Stimulated activated naive CD8-positive, alpha-beta T cell treated with anti-CD3 and anti-CD28 coated beads, Interleukin-15, amount 100 ng/mL, for 72 hours (primary cell): ENCODE measurements at places on chromosomes 16 and 17.

GRCh38 chr17:82228842-82229697 is at the start of gene SLC16A3:
Gene SLC16A3 (plus strand): TSS chr17:82229042. CDS start chr17:82236009, 6,967 bp downstream.
- DNase-seq: peak; percentile 69

DNA sequence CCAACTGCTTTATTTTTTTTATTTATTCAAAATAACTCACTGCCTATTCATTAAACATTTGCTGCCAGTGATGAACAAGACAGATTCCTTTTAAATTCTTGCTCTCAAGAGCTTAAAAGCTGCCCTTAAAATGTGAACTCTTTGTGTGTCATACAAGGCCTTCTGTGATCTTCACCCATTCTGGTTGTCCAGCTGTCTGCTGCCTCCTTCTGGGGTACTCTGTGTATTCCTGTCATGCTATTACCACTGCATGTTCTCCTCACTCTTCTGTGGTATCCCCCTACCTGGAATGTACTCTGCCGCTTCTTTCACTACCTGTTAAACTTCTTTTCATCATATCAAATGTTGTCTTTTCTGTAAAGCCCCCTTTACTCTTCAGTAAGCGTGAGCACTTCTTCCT is 165.8 kb downstream of the CHD9 start:
- DNase-seq: no peak

- no peak for DNase-seq
Observed at GRCh38 chr16:50198802-50199403, 45.8 kb downstream of the TENT4B start.

- no peak for DNase-seq
Observed at GRCh38 chr16:19595043-19595767, 39.7 kb downstream of the VPS35L start.

GRCh38 chr17:38883592-38884526 is 14.0 kb downstream of the LASP1 start:
- no peak for DNase-seq
